Activated naive CD4-positive, alpha-beta T cell treated with anti-CD3 and anti-CD28 coated beads for 36 hours (primary cell): ENCODE measurements at places on chromosomes 2 and 18. TPM values are rescaled to one million over a fixed set of nuclear protein-coding genes. Genes with fewer than 3 reads are reported as not detected.

DNA sequence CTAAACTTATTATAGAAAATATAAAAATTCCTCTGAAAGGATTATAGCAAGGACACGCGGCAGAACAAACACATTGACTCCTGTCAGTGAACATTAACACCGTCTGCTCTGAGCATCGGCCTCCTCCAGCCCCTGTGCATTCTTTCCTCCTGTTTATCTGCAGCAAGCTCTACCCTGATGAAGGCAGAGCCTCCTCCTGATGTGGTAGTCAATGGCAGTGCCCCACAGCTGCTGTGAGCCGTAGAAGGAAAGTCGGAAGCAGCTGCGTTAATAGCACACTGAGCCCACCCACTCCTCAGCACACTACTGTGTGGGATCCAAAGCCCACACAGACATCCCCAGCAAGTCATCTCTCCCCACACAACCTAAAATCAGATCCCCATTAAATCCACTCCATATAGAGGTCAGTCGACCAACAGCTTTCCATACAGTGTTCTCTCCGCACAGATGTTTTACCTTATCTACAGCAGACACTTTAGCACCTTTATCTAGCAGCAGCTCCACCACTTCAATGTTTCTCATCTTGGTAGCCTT is 41.0 kb downstream of the KIDINS220 start:
- DNase-seq: no peak

DNA sequence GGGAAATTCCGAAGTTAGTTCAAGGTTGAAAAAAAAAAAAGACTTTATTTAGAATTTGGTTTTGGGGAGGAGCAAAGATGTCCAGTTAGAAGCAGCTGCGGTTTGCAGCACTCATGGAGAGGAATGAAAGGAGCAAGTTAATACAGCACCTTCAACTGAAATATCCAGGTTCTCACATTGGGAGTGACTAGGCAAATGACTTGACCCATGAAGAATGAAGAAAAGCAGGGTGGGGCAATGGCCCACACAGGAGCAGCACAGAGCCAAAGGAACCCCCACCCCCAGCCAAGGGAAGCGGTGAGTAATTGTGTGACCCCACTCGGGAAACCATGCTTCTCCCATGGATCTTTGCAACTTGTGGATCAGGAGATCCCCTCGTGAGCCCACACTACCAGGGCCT is 32.8 kb downstream of the ZNF892 start:
- no peak for DNase-seq

The CCDC141 gene
- 2.6 TPM for total RNA-seq

DNA sequence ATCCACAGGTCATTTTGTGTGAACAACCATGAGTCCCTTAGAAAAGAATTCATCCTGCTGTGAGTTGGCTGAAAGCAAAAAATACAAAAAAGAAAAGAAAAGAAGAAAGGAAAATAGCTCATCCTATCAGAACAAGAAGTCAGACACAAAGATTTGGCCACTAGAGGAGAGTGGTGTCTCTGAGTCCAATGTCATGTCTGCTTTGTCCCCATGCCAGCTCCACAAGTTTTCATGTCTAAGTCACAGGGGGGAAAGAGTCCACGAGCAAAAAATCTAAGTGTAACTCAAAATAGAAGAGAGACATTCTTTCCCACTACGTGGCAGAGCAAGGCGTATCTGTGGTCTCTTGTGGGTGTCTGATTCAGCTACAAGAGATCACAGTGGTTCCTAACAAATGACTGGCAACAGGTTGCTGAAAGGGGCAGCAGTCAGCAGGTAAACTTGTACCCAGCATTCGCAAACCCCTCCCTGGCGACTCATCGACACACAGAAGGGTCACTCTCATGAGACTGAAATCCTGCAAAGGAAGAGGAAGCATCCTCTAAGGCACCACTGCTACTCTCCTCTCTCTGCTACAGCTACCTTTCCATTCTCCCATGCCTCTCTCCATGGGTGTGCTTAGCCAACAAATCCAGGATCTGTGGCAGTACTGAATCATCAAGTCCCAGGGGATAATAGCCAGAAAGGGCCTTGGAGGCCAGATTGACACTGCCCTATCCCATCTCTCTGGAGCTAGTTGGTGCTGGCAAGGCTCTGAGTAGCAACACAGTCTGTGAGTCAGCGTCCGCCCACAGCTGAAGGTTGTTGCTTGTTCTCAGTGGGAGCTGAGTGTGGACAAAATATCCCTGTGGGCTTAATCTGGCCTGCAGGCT is 123.0 kb upstream of the SLC39A10 start:
- peak; percentile 85 for DNase-seq

DNA sequence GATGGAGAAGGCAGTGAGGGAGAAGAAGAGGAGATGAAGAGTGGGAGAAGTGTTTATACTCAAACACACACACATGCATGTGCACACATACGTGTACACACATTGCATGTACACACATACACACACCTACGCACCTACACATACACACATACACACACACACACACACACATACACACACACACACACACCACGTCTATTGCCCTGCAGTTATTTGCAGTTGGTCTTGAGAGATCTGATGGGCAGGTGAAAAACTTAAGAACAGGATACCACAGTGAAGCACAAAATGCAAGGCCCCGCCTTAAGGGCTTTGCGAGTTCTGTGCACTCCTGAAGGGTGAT is 190.2 kb downstream of the MYCN start:
- no peak for DNase-seq

The CD28 gene
- total RNA-seq: 167 TPM

DNA sequence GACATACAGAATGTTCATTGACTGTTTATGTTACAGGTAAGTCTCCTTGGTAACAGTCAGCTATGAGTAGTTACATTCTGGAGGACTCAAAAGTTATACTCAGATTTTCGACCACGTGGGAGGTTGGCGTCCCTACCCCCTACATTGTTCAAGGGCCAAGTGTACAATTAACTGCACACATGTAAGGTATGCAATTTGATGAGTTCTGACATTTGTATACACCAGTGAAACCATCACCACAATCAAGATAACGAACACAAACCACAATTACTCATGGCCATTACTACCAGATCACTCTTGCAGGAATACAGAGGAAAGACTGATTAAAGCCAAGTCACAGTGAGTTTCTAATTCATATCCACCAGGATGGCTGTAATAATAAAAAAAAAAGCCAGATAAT is 39.6 kb upstream of the LDLRAD4 start:
- DNase-seq: no peak

DNA sequence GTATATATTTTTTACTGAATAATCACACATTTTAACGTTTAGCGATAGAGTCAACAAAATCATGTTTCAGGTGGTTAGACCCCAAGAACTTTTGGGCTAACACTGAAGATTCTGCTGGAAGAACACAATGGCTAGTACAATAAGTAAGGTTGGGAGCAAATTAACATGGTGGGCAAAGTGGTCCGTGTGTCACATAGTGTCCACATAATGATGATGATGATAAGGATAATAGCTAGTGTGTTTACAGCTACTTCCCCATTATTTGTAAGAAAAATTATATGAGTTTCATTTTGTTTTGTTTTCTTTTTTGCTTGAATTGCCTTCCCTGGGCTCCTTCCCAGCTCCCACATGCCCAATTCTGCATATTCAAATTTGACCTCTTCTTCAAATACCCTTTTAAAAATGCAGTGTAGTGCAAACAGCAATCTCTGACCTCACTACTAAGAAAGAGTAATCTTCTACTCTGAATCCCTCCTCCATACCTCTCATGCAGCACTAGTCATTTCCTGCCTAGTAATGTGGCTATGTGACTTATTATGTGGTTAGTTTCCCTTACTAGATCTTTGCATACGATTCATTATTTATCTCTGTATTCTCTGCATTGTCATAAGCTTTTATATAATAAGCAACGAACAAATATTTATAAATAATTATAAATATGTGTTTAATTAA is 16.9 kb upstream of the VPS54 start:
- peak; percentile 37 for DNase-seq

The SLC23A3 gene
- 0.95 TPM for total RNA-seq

The REG3G gene
- total RNA-seq: not detected

The DUSP19 gene
- 5.0 TPM for total RNA-seq

The STRADB gene
- total RNA-seq: 19.1 TPM

The AQP12A gene
- not detected for total RNA-seq

DNA sequence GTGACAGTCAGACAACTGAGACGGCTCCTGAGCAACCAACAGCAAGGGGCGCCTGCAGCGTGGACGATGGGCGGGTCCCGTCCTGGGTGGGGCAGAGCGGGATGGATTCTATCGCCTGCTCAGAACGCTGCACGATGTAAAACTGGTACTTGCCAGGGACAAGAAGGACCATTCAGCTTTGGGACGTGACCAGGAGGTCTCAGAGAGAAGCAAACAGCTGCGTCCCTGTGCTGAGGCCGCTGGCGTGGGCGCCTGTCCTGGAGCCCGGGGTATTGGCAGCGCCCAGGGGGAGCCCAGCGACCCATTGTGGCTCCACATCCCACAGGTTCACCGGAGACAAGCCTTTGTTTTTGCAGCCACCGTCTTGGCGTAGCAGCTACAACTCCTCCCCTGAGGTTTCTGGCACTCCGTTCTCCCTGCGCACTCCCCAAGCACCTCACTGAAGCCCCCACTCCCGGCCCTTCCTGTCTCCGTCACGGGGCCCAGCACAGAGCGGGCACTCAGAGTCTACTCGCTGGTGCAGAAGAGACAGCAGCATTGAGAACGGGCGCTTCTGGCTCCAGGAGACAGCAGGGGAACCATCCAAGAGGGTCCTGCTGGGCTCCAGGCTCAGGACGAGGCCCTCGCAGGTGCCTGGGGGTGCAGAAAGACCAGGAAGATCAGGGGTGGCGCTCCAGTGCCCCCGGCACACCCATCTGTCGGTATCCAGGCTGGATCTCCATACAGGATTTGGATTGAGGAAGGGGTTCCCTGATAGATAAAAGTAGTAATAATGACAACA is 22.1 kb upstream of the KCNG2 start:
- DNase-seq: no peak

DNA sequence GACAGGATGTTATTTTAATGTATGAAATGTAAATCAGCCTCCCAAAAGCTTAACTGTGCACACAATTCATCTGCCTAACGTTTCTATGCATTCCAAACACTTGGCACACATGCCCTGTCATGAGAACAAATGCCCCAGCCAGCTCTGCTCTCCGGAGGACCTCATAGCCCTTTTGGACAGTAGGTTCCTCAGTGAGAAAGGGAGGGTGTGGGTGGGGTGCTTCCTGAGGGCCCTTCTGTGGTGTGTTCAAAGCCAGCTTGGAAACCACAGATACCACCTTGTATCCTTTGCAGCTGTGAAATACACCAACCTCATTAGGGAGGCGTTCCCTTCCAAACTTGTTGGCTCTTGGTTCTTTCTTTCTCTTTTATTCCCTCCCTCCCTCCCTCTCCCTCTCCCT is 102.2 kb upstream of the ASB18 start:
- peak; percentile 17 for DNase-seq

DNA sequence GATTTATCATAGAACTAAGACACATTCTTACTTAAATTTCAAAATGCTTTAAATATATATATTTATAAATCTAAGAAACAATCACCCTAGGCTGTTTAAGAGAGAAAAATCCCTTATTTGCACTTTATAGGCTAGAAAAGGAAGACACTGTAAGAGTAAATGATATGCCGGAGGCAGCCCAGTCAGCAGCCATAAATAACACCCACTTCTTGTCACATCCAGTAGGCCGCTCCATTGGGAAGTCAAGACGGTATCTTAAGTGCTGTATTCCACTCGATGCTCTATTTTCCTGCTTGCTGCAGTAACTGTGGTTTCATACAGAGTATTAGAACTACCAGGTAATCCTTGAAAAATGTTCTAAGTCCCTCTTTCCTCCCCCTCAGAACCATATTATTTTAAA is 57.9 kb downstream of the ABCA12 start:
- no peak for DNase-seq
